ENCODE measurements at places on chromosomes 1 and 21.

DNA sequence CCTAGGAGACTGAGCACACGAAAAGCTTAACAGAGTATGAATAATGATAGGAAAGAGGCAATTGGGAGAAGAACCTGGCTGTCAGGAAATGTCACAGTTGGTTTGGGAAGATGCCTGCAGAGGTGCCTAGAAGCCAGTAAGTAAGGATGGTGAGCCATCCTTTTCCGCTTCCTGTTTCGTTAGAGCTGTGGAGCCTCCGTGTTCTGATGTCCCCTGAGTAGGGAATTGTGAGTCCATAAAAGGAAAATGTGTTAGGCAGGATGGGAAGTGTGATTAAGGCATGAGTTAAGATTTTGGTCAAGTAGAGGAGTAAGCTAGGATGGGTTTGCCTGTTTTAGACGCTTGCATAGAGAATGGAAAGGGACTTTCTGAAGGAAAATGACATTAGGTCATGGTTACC is 9.0 kb downstream of the CLIC4 start:
- no peak for DNase-seq

- DNase-seq, result no peak
These were observed 62.1 kb downstream of the GNG12 start for GRCh38 chr1:67771152-67771551.

GRCh38 chr1:202056644-202057334 is 46.4 kb downstream of the ELF3 start:
- no peak for DNase-seq

DNA sequence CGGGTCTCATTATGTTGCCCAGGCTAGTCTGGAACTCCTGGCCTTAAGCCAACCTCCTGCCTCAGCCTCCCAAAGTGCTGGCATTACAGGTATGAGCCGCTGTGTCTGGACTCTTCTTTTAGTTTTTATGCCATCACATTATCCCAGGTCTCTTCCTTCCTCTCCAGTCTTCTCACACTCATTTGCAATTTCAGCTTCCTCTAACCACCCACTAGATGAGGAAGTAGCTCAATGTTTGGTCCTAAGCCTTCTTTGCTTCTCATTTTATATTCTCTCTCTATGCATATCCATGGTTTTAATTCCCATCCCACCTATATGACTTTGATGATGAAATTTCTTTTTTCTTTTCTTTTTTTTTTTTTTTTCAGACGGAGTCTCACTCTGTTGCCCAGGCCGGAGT is 3.1 kb upstream of the ZBTB8A start:
- DNase-seq, result no peak

DNA sequence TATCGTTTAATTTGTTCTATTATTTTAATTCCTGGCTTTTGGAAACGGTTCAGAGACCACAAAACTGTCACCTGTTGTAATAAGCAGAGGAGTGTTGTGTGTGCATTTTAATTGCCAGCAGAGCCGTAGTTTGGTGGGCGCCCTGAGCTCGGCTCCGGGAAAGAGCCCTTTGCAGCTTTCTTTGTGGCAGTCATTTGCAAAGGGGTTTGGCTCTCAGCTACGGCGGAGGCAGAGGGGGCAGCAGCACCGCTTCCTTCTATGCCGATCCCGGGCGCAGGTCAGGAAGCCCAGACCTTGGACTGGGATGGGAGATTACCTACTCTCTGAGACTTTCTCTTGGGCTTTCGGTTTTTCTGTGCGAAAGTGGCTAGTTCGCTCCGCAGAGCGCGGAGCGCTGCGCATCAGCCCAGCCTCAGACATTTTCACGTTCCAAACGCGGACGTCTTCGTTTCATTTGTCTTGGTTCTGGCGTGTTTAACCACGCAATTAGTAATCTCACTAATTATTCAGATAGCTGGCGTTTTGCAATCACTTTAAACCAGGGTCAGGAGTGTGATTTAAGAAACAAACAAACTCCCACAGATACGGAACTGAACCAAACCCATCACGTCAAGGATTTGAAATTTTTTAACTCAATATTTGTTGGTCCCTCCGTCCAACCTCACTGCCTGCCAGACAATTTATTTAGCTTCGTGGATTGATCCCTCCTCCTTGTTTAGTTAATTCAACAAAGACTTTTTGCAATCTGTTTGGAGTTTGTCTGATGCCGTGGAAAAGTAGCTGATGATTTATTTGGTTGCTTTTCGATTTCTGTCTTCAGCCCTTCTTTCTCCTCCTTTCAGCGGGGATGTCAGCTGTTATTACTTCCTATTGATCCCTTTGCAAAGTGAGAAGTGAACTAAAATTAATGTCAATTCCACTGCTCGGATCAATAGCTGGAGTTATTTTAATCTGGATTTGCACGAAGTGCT is 3.9 kb downstream of the RNF220 start:
- DNase-seq, result peak; percentile 22

DNA sequence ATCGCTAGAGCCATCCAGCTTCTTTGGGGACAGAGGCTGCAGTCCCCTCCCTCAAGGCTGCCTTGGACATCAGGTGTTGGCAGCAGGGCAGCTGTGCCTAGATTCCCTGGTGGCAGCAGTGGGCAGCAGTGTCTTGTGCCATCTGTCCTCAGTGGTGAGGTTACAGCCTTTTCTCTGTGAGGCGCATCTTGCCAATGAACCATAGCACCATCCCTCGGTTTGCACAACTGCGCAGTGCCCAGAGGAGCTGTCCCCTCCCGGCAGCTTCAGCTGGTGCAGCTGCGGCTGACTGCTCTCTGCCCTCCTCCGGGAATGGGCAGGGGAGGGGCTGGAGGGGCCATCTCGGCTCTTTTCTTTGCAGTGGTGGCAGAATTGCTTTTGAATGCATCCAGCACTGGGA is 59.0 kb upstream of the C8B start:
- DNase-seq, result no peak

DNA sequence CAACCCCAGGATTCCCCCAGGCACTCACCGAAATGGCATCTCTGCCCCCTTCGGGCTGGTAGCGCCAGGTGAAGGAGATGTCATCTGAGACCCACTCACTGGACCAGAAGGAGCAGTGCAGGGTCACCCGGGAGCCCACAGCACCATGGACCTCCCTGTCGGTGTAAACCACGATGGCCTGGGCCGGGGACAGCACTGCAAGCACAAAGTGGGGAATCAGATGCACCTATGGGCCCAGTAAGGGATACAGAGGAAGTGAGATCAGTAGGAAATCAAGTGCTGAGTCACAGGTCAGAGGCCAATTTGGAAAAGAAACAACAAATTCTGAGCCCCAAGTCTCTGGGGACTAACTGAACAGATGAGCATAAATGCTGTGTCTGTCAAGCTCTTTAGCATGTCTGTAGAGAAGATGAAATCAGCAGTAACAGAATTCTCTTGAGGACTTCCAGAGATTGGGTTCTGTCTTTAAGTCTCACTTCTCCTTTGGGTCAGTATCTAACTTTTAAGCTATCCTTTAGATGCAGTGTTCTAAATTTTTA is 2.5 kb downstream of the MPZ start:
- DNase-seq, result no peak

- no peak for DNase-seq
These were observed 109.4 kb downstream of the NRDC start for GRCh38 chr1:51768971-51769588.

DNA sequence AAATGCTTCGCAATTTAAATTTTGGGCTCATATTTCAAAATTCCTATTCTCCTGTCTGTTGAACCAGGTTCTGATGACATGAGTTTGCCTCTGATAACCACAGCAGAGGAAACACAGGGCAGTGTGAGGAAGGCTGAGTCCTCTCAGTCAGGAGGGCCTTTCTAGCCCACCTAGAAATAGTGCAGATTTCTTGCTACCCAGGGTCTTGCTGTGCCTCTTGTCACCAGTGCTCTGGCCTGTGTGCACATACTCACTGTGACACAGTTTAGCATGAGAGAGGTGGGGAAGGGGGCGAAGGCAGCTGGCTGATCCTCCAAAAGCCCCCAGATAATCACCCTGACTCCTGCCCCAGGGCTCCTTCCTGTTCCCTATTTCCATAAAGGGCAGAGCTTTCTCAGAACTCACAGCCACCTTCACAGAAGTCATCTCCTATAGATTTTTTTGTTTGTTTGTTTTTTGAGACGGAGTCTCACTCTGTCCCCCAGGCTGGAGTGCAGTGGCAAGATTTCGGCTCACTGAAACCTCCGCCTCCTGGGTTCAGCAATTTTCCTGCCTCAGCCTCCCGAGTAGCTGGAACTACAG is 23.7 kb downstream of the ERRFI1 start:
- no peak for DNase-seq

GRCh38 chr1:27941671-27942540 is 7.1 kb downstream of the SMPDL3B start:
- DNase-seq, result no peak

DNA sequence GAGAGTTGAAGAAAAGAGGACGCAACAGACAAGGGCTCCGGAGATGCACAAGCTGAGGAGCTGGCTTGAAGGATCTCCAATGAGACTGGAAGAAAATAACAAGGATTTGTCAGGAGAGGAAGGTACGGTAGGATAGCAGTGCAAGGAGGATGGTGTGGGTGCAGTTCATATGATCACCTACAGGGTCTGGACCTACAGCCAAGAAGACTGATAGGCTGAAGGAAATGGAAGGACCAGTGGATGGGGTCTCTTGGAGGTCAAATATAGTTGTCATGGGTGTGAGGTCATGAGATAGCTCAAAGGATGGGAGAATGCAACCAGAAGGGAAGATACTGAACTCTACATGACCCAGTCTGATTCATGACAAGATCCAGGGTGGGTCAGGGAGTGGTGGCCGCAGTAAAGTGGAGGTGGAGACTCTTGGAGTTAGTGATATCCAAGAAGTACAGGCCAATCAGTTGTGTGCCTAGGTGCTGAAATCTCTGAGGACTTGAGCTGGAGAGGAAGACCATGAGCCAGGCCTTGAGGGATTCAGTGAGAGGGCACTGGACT is 15.3 kb upstream of the KANK4 start:
- no peak for DNase-seq

- no peak for DNase-seq
These were observed 26.7 kb downstream of the COLGALT2 start for GRCh38 chr1:184010788-184011187.

DNA sequence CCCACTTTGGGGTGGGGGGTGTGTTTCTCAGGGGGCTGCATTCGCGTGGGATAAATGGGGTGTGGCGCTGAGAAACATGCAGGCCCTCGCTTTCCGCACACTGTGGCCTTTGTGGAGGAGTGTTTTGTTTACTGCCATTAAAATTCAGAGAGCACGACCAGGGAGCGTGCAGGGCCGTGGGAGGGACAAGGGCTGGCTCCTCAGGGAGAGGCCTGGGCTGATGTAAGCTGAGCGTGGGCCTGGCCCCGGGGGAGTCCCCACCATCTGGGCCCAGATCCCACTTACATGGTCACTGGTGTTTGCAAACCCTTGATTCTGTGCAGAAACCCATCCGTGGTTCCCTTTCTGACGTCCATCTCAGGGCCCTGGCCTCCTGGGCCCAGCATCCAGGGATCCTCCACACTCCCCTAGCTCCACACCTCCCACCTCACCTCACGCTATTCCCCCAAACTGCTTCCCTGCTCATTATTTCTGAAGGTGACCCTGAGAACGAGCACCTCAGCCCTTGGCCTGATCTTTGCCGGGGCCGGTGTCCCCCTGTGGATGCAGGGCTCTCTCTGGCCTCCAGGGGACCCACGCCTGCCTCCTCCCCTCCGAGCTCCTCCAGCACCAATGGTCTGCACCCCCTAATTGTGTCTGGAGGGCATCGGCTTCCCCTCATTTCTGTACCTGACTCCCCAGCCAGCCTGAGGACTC is 92.5 kb upstream of the SIM2 start:
- no peak for DNase-seq

DNA sequence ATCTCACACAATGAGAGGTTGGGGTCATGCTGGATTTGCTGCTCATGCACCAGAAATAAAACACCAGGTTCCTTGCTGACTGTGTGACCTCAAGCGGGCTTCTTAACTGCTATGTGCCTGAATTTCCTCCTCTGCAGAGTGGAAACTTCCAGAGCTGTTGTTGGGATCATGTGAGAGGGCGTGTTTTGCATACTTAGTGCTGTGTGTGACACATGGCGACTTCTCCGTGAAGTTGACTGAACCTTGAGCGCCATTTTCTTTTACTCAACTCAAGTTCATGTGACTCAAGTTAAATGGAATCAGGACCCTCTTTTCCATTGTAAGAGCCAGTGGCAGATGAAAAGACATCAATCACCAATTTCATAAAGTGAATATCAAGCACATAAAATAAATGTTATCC is 224.0 kb downstream of the KIF26B start:
- DNase-seq, result no peak

DNA sequence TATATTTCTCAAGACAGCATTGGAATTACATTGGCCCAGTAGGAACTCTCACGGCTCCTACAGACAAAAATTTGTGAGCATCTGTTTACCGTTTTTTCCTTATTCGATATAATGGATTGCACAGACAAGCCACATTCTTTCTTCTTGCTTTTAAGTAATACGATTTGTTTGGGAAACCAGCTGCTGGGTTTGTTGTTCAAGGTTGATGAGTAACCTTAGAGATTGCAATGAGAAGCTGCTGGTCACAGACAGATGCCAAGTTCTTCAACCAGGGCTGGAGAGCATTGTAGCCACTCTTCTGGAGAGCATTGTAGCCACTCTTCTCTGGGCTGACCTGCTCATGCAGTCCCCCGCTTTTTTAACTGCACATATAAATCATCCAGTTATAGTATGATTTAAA is 1.4 kb upstream of the MIA3 start:
- DNase-seq, result no peak

GRCh38 chr21:42465008-42465802 is 30.8 kb downstream of the RSPH1 start:
- no peak for DNase-seq

DNA sequence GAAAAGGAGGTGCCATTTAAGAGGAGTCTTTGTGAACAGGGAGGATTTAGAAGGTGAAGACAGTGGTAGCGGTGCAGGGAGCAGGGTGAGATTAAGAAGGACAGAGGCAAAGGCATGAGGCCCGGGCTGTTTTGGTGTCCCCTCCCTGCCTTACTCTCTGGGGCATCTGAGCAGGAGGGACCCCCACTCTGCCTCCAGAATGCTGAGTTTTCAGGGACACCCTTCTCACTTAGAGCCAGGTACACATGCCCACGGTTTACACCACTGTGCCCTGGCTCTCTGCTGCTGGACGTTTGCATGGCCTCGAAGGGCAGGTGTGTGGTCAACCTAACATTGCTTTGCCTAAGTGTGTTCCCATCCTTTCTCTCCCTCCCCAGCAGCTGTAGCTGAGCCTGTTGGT is 20.5 kb upstream of the PARP1 start:
- DNase-seq, result no peak

GRCh38 chr1:185823467-185823866 is 89.3 kb downstream of the HMCN1 start:
- DNase-seq, result no peak

DNA sequence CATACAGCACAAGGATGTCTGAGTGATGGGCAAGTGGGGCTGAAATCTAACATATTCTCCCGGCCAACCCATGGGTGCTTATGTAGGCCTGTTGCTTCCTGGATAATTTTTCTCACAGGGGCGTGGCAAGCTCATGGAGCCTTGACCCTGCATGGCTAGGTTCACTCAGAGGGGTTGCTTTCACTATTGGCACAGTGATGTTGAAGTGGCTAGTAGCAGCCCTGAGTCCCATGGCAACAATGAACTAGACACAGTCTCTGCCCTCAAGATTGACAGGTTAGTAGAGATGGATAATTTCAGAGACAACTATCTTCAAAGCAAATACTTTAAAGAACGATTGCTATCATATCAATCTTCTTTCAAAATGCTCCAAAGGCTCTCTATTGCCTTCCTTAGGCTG is 6.5 kb upstream of the MAB21L3 start:
- no peak for DNase-seq

Data from stimulated activated naive CD8-positive, alpha-beta T cell treated with anti-CD3 and anti-CD28 coated beads, Interleukin-15, amount 100 ng/mL, for 72 hours (primary cell).